ENCODE measurements at places on chromosomes 7 and 10.

DNA sequence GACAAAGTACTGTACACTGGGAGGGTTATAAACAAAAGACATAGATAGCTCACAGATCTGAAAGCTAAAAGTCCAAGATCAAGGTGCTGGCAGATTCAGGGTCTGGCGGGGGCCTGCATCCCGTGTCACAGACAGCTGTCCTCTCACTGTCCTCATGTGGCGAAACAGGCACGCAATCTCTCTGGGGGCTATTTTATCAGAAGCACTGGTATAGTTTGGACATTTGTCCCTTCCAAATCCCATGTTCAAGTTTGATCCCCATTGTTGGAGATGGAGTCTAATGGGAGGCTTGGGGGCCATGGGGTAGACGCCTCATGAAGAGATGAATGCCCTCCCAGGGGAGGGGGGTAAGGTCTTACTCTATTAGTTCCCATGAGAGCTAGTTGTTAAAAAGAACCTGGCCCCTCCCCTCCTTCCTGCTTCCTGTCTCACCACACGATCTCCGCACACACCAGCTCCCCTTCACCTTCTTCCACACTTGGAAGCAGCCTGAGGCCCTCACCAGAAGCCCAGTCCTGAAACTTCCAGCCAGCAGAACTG, 72.5 kb upstream of the UCN3 start:
- no peak for DNase-seq

GRCh38 chr7:43078794-43079193, 33.7 kb upstream of the HECW1 start:
- no peak for DNase-seq

- no peak for DNase-seq
Observed at GRCh38 chr7:3754493-3755341, 453.7 kb downstream of the SDK1 start.

GRCh38 chr7:134890246-134891240, 95.8 kb upstream of the AGBL3 start:
- DNase-seq, result no peak

- DNase-seq, result no peak
Observed at GRCh38 chr7:57204411-57204811, 72.2 kb upstream of the ZNF479 start.

Measured in activated naive CD4-positive, alpha-beta T cell treated with anti-CD3 and anti-CD28 coated beads, Interleukin-2, amount 50 U/mL, for 16 hours (primary cell).